ENCODE measurements at places on chromosomes 1 and 21.

GRCh38 chr1:226625832-226626576, 77.4 kb downstream of the STUM start:
- H3K4me1 ChIP-seq: no peaks in the 10 kb centered on the region
- no peak for DNase-seq
- no peak overlapping the region for H3K27ac ChIP-seq
- no peak overlapping the region for H3K4me3 ChIP-seq
- H3K36me3 ChIP-seq: no peaks in the 10 kb centered on the region
- H3K27me3 ChIP-seq: no peaks in the 10 kb centered on the region

DNA sequence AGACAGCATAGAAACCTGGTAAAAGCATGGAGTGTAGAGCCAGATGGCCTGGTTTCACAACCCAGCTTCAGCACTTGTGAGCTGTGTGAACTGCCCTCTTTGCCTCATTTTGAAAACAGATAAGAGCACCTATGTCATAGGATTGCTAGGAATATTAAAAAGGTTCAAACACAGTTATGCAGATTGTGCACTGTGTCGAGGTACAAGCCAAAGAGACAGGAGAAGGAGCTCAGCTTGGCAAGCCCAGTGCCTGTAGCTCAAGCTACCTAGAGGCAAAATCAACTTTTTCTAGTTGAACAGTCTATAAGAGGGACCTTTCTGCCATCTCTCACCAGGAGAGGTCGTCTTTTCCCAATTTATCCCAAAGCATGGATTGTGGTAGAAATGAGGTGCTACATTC, 5.0 kb downstream of the CHODL start:
- H3K27ac ChIP-seq: no peak overlapping the region
- no peak overlapping the region for H3K4me3 ChIP-seq
- no peaks in the 10 kb centered on the region for H3K36me3 ChIP-seq
- H3K4me1 ChIP-seq: no peaks in the 10 kb centered on the region

DNA sequence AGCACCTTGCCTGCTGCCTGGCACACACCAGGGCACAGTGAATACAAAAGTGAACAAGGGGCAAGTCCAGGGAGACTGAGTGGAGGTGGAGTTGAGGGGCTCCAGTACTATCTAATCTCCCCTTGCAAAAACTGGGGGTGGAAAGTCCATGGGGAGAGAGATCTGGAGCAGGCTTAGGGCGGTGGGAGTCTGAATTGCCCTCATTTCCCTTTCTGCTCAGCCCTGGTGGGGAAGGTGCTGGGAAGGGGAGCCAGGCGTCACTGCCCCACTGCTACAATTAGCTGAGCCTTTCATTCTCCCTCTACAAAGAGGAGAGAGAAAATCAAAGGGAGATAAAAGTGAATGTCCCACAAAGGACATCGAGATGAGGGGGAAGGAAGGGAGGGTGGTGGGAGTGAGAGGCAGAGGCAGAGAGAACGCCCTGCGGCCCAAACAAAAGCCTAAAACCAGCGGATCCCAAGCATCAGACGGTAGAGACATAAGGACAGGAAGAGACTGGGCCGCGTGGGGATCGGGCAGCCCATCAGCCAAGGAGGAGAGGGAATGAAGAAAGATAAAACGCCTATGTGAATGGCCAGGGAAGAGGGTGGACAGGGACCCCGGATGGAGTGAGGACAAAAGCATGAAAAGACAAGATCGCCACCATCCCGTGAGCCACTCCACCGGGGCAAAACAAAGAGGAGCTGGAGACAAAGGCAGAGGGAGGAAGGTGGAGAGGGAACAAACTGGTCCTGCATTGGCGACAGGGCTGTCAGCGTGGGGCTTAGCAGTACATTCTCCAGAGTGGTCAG, 46.8 kb upstream of the SOX13 start:
- H3K27ac ChIP-seq: no peak overlapping the region
- DNase-seq: no peak
- peaks cover 24% of the 10 kb centered on the region for H3K27me3 ChIP-seq
- no peaks in the 10 kb centered on the region for H3K36me3 ChIP-seq
- H3K4me3 ChIP-seq: no peak overlapping the region

- H3K27me3 ChIP-seq: no peaks in the 10 kb centered on the region
- no peak overlapping the region for H3K4me3 ChIP-seq
- no peaks in the 10 kb centered on the region for H3K4me1 ChIP-seq
- H3K27ac ChIP-seq: no peak overlapping the region
- DNase-seq: no peak
Observed at GRCh38 chr21:27548486-27548885, 581.6 kb upstream of the ADAMTS5 start.

- H3K4me3 ChIP-seq: no peak overlapping the region
- H3K27me3 ChIP-seq: no peaks in the 10 kb centered on the region
- no peaks in the 10 kb centered on the region for H3K36me3 ChIP-seq
- DNase-seq: no peak
- no peaks in the 10 kb centered on the region for H3K4me1 ChIP-seq
Observed at GRCh38 chr1:153428073-153428638, 11.8 kb downstream of the S100A7A start.

- no peaks in the 10 kb centered on the region for H3K27me3 ChIP-seq
- H3K27ac ChIP-seq: no peak overlapping the region
- H3K4me1 ChIP-seq: no peaks in the 10 kb centered on the region
- no peak for DNase-seq
- no peak overlapping the region for H3K4me3 ChIP-seq
- no peaks in the 10 kb centered on the region for H3K36me3 ChIP-seq
Observed at GRCh38 chr1:220550811-220551399, 23.0 kb downstream of the MARK1 start.

GRCh38 chr1:235035928-235036327, 92.7 kb downstream of the TOMM20 start:
- H3K27ac ChIP-seq: no peak overlapping the region
- H3K4me3 ChIP-seq: no peak overlapping the region
- H3K36me3 ChIP-seq: no peaks in the 10 kb centered on the region
- DNase-seq: no peak
- H3K4me1 ChIP-seq: no peaks in the 10 kb centered on the region

- no peaks in the 10 kb centered on the region for H3K36me3 ChIP-seq
- H3K4me1 ChIP-seq: no peaks in the 10 kb centered on the region
- H3K4me3 ChIP-seq: no peak overlapping the region
- no peak overlapping the region for H3K27ac ChIP-seq
- DNase-seq: no peak
- no peaks in the 10 kb centered on the region for H3K27me3 ChIP-seq
Observed at GRCh38 chr21:28133116-28133515, 859.6 kb downstream of the LTN1 start.

DNA sequence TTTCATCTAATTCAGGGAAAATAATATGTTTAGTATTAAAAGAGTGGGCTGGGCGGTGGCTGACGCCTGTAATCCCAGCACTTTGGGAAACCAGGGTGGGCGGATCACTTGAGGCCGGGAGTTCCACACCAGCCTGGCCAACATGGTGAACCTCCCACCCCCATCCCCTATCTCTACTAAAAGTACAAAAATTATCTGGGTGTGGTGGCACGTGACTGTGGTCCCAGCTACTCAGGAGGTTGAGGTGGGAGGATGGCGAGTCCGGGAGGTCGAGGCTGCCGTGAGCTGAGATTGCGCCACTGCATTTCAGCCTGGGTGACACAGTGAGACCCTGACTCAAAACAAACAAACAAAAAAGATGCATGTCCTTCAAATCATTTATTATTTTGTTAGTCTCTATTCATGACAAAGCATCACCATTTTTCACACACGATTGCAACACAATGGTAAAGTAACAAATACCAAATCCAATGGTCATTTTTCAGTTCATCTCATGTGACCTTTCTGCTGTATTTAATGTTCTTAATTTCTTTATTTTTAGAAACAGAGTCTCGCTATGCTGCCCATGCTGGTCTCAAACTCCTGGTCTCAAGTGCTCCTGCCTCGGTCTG, 1.0 kb downstream of the MSH4 start:
- no peaks in the 10 kb centered on the region for H3K4me1 ChIP-seq
- peaks cover 13% of the 10 kb centered on the region for H3K36me3 ChIP-seq
- no peak overlapping the region for H3K4me3 ChIP-seq
- H3K27me3 ChIP-seq: no peaks in the 10 kb centered on the region
- no peak overlapping the region for H3K27ac ChIP-seq

DNA sequence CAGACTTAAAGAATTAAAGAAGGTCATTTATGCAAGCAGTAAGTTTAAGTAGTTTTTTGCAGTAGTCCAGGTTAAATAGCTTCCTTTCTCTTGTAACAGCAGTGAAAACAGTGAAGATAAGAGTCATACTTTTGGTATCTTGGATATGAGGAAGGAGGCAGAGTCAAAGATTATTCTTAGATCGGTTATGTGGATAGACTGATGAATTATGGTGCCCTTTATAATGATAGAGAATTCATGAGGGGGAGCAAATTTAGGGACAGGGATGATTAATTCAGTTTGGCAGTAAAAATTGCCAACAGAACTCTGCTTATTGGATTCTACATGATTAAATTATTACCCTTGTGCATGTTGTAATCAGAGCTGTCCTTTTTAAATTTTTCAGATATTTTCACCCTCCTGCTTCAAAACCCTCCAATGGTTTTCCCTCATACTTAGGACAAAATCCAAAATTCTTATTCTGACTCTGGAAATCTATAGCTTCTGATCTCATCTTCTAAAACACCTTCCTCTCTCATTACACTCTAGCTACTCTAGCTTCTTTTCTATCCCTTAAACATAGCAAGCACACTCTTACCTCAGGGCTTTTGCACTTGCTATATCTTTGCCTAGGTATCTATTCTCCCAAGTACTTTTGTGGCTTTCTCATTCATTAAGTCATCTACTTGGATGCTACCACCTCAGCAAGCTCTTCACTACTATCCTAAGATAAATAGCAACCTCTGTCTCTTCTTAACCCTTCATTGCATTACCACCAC, 79.8 kb downstream of the PKN2 start:
- H3K27me3 ChIP-seq: no peaks in the 10 kb centered on the region
- no peaks in the 10 kb centered on the region for H3K36me3 ChIP-seq
- H3K4me1 ChIP-seq: no peaks in the 10 kb centered on the region

GRCh38 chr1:112971006-112971405, 15.0 kb upstream of the SLC16A1 start:
- H3K27me3 ChIP-seq: no peaks in the 10 kb centered on the region
- no peak for DNase-seq
- H3K36me3 ChIP-seq: peaks cover 11% of the 10 kb centered on the region
- H3K27ac ChIP-seq: no peak overlapping the region
- no peak overlapping the region for H3K4me3 ChIP-seq

- no peak overlapping the region for H3K27ac ChIP-seq
- no peaks in the 10 kb centered on the region for H3K36me3 ChIP-seq
- H3K4me3 ChIP-seq: no peak overlapping the region
- H3K4me1 ChIP-seq: no peaks in the 10 kb centered on the region
- H3K27me3 ChIP-seq: no peaks in the 10 kb centered on the region
- no peak for DNase-seq
Observed at GRCh38 chr1:12053752-12054548, 9.2 kb upstream of the TNFRSF8 start.

DNA sequence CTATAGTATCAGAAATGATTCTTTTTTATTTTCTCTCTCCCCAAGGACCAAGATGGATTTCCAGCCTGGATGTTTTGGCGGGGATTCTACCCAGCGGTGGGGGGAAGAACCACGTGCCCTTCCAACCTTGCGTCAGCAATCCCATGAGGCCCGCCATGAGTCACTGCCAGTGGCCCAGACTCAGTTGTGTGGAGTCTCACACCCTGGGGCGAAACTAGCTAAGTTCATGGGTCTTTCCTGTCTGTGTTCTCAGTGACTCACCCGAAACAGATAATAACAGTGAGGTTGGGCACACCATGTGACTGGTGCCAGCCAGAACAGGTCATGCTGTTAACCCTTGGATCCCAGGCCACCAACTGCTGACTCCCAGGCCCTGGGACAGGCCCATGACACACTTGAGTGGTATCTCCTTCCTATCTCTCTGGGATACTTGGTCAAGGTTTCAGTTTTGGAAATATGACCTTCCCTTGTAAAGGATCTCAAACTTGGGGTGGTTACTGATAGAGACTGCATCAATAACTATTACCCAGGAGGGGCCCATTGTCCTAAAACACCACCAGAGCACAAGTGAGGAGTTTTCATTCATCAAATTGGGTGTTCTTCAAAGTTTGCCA, 98.0 kb upstream of the DUSP10 start:
- H3K36me3 ChIP-seq: no peaks in the 10 kb centered on the region
- H3K27ac ChIP-seq: peak overlapping the region; percentile 4
- peaks cover 16% of the 10 kb centered on the region for H3K4me1 ChIP-seq

DNA sequence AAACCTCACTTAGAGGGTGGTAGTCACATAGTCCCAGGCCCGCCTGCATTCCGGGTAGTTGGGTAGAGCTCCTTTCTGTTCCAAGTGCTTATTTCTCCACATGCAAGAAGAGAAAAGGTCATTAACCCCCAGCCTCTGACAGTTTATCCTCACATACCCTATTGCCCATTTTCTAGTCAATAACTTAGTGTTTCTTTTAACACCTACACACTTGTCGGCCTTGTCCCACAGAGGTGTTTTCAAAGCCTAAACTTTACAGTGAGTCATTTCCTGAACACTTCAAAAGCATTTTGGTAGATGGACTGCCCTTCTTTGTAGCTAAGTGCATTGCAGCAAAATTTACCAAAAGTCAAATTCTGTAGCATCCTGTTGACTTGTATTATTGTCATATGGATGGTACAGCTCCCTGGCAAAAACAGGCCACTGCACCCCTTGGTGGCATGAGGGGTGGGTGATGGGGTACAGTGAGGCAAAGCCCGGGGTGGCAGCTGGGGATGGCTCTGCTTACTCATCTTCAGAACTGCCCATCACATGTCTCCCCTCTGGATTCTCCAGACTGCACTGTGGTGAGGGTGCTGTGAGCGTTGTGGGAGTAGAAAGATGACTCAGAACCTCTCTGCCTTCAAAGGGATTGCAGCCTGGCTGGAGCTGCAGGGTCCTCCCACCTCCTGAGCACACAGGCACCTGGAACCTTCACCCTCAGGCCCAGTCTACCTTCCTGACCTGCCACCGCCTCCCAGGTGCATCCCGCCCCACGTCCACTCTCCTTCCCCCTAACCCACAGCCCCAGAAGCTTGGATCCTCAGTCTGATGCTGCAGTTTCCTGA, 45.8 kb upstream of the DMRTB1 start:
- H3K4me1 ChIP-seq: no peaks in the 10 kb centered on the region
- H3K36me3 ChIP-seq: no peaks in the 10 kb centered on the region
- H3K27ac ChIP-seq: no peak overlapping the region
- H3K4me3 ChIP-seq: no peak overlapping the region

- no peak overlapping the region for H3K4me3 ChIP-seq
- H3K36me3 ChIP-seq: peaks cover 2% of the 10 kb centered on the region
- H3K27ac ChIP-seq: peak overlapping the region; percentile 7
- H3K27me3 ChIP-seq: no peaks in the 10 kb centered on the region
Observed at GRCh38 chr1:56490619-56491018, 88.7 kb downstream of the PLPP3 start.

DNA sequence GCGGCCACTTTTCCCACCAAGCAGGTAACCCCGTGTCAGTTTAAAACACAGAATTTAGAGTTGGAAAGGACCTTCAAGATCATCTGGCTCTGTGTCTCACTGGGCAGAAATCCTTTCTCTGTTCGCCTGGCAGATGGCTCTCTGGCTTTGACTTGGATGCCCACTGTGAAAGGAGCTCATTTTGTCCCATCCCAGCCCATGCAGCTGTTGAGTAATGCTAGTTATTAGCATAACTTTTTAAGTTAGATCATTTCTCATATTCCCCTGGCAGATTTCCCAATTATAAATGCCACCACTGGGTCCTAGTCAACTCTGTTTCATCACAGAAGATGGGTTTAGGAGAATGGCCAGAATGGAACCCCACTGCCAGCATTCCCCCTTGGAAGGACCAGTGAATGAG, 55.9 kb downstream of the SLC35F3 start:
- DNase-seq: no peak
- H3K36me3 ChIP-seq: no peaks in the 10 kb centered on the region
- H3K4me1 ChIP-seq: no peaks in the 10 kb centered on the region

GRCh38 chr1:47752559-47752958, 244.6 kb downstream of the TRABD2B start:
- no peak for DNase-seq
- H3K27me3 ChIP-seq: no peaks in the 10 kb centered on the region
- H3K4me3 ChIP-seq: no peak overlapping the region
- H3K36me3 ChIP-seq: no peaks in the 10 kb centered on the region
- no peaks in the 10 kb centered on the region for H3K4me1 ChIP-seq
- H3K27ac ChIP-seq: no peak overlapping the region

Measured in endothelial cell of umbilical vein (primary cell).